Left renal pelvis (tissue), 4 donors: ENCODE measurements at places on chromosomes 4 and X. TPM values are rescaled to one million over a fixed set of nuclear protein-coding genes. Genes with fewer than 3 reads are reported as not detected.

HPGDS gene
- polyA plus RNA-seq, result 3.1 TPM

DNA sequence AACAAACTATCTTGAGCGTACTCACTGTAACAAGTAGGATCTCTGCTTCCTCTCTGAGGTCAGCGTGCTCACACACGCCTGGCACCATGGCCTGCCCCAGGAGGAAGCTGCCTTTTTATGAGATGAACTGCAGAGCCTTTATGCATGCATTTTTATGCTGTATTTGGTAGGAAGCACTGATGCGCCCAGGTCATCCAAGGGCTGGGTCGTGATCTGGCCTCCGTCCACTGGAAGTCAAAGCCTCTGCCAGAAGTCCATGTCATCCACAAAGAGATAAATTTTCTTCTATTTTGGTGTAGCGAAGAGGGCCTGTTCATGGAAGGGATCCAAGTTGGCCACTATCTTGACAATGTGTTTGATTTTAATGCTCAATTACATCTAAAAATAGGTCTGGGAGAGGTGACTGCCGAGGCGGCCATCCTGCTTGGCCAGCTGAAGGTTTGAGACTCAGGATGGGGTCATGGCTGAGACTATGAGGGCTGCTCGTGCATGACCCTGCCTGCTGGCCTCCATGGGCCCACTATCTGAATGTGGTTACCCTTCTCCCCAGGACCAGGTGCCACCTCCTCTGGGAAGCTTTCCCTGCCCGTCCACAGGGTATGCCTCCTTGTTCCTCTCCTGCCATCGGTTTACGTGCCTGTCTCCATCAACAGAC is 50.3 kb downstream of the HTRA3 start:
- DNase-seq, result no peak

TRPC5OS gene
- polyA plus RNA-seq, result not detected

GRCh38 chrX:100417681-100418080 is 7.6 kb upstream of the PCDH19 start:
- DNase-seq, result no peak

GRCh38 chr4:1571165-1572009 is 112.7 kb downstream of the FAM53A start:
- no peak for DNase-seq

GRCh38 chr4:115711575-115711974 is 598.2 kb upstream of the NDST4 start:
- DNase-seq, result no peak

CENPVL3 gene
- 1.4 TPM for polyA plus RNA-seq

DNA sequence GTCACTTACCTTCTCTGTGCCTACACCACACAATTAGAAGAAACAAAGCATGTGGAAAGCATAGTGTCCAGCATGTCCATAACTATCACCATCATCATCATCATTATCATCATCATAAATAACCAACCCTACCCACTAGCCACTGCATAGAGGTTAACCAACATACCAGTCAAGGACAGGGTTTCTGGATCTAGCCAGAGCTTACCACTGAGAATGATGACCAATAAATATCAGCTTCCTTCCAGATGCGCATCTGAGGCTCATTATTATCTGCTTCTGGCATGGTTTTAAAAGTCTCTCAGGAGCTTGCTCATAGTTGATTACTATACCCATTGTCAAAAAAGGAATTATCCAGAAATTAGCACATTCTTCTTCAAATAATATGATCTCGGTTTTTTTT is 25.5 kb upstream of the MYOZ2 start:
- DNase-seq, result no peak

DNA sequence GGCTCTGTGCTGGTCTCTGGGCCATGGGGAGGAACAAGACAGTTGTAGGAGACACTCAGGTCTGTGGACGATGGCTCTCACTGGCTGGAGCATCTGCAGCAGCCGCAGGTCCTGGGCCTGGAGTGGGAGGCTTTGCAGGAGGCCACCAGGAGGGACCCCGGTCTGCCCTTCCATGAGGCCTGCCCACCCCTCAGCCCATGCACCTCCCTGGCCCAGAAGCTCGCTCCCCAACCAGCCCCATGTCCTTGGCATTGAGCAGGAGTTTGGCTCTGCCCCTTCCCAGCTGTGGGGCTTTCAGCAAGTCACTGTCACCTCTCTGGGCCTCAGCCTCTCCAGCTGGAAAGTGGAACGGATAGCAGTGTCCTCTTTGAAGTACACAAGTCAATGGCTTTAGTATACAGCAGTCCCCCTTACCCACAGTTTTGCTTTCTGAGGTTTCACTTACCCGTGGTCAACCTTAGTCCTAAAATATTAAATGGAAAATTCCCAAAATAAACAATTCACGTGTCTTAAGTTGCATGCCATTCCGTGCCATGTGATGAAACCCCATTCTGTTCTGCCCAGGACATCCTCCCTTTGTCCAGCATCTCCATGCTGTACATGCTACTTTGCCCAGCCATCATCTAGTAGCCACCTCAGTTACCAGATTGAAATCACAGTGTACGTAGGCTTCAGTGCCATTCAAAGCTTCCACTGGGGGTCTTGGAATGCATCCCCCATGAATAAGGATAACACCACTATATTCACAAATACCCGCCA is 104.0 kb downstream of the CPZ start:
- DNase-seq, result no peak

GRCh38 chr4:145230726-145231125 is 50.3 kb upstream of the OTUD4 start:
- no peak for DNase-seq
